ENCODE measurements at places on chromosomes 6 and 20. TPM values are rescaled to one million over a fixed set of nuclear protein-coding genes. Genes with fewer than 3 reads are reported as not detected.

DNA sequence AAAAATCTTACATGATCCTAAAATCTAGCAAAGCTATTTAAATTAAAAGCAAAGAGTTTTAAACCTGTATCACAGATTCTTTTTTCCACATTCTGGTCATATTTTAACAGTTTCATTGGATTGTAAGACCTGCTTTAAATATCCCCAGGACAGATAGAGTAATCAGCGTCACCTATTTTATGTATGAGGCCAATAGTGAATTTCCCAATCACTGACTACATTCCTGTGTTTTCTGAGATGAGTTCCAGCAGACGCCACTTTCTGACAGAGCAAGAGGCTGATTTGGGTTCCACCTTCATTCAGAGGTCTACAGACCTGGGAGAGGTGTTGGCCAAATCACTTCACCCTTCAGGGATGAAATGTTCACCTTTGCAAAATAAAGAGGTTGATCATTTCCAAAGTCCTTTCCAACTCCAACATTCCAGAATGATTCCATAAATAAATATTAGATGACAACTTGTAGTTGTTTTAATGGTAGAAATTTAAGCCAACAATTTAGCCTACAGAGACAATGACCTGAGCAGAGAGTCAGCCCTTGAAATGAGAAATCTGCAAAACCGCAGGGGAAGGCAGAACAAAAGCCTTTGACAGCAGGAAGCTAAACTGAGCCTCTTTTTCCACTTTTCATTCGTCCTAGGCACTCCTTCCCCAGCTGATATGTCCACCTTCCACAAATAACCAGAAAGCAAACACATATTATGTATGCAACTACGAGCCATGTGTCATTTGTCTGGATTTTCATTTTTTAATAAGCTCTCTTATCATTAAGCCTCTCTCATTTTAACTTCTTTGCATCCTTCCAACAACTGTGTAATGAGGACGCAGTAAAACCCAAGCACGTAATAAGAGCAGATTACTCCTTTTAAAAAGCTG is 105.2 kb downstream of the TFAP2A start:
- no peak for DNase-seq

DNA sequence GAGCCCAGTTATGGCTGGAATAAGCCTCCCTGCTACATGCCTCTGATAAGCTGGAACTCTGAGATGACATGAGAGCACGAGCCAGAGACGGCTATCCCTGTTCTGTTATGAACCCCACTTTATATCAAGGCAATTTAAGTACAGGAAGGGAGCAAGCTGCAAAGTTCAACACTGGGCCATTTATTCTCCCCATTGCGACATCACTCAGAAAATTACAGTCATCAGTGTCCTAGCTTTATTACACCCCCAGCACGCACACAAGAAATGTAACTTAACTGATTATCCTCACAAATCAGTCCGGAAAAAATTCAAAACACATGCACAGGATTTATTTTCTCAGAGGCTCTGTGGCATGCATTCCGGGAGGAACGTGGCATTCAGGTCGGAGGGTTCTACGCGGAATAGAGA is 125.3 kb upstream of the SLC2A12 start:
- no peak for DNase-seq

FNDC11 gene
- 1.0 TPM for total RNA-seq

GRCh38 chr20:18650224-18650623 is 62.4 kb downstream of the DTD1 start:
- no peak for DNase-seq

- no peak for DNase-seq
Measured at GRCh38 chr6:15754035-15754705, 91.3 kb upstream of the DTNBP1 start.

- no peak for DNase-seq
Measured at GRCh38 chr20:63179687-63180568, 36.0 kb downstream of the YTHDF1 start.

- DNase-seq = no peak
Measured at GRCh38 chr6:22010102-22010501, 286.7 kb downstream of the PRL start.

- DNase-seq = no peak
Measured at GRCh38 chr20:62223571-62223970, 3.5 kb upstream of the HRH3 start.

DNA sequence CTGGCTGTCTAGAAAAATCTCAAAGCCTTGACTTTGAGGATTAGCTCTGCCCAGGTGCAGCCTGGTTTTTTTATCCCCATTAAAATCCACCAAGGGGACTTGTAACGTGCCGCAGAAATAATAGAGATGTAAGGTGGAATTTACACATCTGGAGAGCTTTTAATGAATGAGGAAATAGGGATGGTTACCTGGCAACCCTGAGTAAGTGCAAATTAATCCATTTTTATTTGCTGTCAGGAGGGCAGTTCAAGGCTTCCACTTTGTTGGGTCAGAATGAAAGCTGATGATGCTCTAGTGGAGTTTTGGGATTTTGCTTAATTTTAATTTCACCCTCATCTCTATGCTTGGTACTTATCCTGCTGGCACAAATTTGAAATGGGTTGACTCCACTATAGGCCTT is 163.4 kb upstream of the CEP162 start:
- DNase-seq = no peak

- peak; percentile 75 for DNase-seq
Measured at GRCh38 chr6:128882991-128883611, at the start of gene LAMA2. Gene LAMA2, plus strand, starts transcription at chr6:128883138. Its CDS starts 108 bp downstream, at chr6:128883246.

ULBP3 gene
- total RNA-seq = not detected

DNA sequence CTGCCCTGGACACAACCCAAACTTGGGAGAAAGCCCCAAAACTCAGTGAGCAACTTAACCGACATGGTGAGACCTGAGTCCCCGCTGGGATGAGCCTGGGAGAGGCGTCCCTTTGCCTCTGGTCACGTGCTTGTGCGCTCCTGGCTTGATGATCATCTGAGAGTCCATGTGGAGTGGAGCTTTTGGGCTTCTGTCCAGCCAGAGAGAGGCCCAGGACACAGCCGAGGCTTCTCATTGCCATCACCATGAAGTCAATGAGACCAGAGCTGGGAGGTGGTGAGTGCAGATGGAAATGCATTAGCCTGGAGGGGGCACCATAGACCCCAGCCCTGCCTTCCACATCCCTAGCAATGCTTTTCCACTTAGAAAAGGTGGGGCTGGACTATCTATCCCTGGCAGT is 250.0 kb downstream of the SLC24A3 start:
- DNase-seq = no peak

- no peak for DNase-seq
Measured at GRCh38 chr6:138450445-138450844, 46.4 kb downstream of the HEBP2 start.

- no peak for DNase-seq
Measured at GRCh38 chr20:33827634-33828325, 16.6 kb downstream of the CHMP4B start.

C4B gene
- total RNA-seq = 88.6 TPM

CLVS2 gene
- total RNA-seq = not detected

DNA sequence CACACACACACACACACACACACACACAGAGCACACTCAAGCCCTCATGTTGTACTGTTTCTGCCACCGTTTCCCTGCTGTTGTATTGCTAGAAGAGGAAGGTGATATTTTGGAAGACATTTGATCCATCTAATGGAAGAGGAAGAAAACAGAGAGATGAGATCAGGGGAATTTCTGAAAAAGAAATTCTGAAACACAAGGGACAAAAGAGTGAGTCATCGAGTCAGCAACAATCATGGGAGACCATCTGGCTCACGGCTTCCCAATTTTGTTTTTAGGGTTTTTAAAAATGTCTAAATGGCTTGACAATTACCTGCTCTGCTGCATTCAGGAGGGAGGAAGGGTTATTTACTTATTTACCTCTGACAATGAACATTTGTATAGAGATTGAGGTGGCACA is 22.0 kb downstream of the SOX4 start:
- DNase-seq = no peak

GRCh38 chr6:27500177-27500576 is 27.3 kb upstream of the ZNF184 start:
- DNase-seq = no peak

- no peak for DNase-seq
Measured at GRCh38 chr6:20947977-20948376, 413.7 kb downstream of the CDKAL1 start.

- DNase-seq = peak; percentile 83
Measured at GRCh38 chr6:26550250-26550993, 12.3 kb downstream of the HMGN4 start.

- DNase-seq = no peak
Measured at GRCh38 chr20:4683261-4683660, 38.4 kb upstream of the PRND start.

- DNase-seq = no peak
Measured at GRCh38 chr6:1200081-1200408, 111.9 kb upstream of the FOXQ1 start.

DNA sequence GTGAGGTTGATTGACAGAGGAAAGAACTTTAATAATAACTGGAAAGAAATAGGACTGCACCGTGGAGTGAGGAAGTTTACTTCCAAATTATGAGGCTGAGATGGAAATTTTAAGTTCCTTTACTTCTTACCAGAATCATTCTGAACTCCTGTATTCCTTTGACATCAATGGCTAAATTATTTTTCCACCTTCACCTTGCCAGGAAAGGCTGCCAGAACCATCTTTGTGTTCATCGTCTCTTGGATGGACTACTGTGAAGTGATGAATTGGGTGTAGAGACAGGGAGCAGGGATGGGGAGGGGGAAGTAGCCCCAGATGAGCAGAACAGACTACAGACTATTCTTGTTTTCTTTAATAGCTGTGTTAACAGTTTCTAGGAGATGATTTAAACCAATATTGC is 102.1 kb upstream of the CEP162 start:
- no peak for DNase-seq

SSTR4 gene
- not detected for total RNA-seq

DNA sequence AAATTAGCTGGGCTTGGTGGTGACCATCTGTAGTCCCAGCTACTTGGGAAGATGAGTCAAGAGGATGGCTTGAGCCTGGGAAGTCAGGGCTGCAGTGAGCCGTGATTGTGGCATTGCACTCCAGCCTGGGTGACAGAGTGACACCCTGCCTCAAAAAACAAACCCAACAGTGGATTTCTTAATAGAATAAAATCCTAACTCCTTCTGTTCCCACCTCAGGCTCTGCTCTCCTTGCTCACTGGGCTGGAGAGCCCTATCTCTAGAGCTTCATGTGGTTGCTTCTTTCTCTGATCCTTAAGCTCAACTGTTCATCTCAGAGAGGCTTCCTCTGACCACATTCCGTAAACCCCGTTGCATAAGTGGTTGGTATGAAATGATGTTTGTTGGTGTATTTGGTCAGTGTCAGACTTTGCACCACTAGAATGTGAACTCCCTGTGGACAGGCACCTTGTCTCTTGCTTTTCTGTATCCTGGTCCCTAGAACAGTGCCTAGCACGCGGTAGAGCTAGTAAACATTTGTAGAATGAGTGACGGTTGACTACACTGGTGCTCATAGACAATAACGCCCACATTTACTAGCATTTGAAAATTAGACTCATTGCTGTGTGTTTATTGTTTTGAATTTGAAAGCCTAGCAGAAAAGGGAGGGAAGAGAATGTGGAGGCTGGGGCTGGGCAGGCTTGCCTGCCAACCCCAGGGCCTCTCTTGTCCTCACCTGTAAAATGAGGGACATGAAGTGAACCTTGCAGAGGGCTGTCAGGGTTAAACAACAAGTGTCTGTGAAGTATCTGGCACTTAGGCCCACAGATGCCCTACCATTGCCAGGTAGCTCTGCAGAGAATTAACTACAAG is 4.2 kb downstream of the MAPRE1 start:
- no peak for DNase-seq

IL17A gene
- not detected for total RNA-seq

- DNase-seq = no peak
Measured at GRCh38 chr20:39290575-39290974, 328.4 kb downstream of the DHX35 start.

SNPH gene
- total RNA-seq = 2.0 TPM

GPANK1 gene
- 17.4 TPM for total RNA-seq

CYP24A1 gene
- not detected for total RNA-seq

SLC17A2 gene
- not detected for total RNA-seq

TAAR8 gene
- not detected for total RNA-seq

NHLRC1 gene
- total RNA-seq = 2.2 TPM

GRCh38 chr20:38799203-38799602 is 6.3 kb upstream of the PPP1R16B start:
- DNase-seq = no peak

- DNase-seq = no peak
Measured at GRCh38 chr20:52534616-52535015, 343.0 kb upstream of the ZFP64 start.
